ENCODE measurements at places on chromosomes 11 and 22. TPM values are rescaled to one million over a fixed set of nuclear protein-coding genes. Genes with fewer than 3 reads are reported as not detected.

Gene PNPLA5
- total RNA-seq = not detected

Gene SGSM1
- not detected for total RNA-seq

Gene MS4A8
- not detected for total RNA-seq

Gene TEX12
- total RNA-seq = 0.30 TPM

Gene KRTAP5-10
- total RNA-seq = not detected

Gene SLC7A4
- not detected for total RNA-seq

Gene TMEM132A
- total RNA-seq = 163 TPM

Gene HTR3B
- total RNA-seq = not detected

Gene EPS8L2
- 31.3 TPM for total RNA-seq

Gene TMEM218
- 28.2 TPM for total RNA-seq

Gene SSTR3
- not detected for total RNA-seq

Gene RPS6KB2
- total RNA-seq = 34.6 TPM

Gene GPHA2
- not detected for total RNA-seq

Gene ROBO4
- total RNA-seq = 0.46 TPM

Gene STK33
- 4.3 TPM for total RNA-seq

Gene PLAAT4
- 1.3 TPM for total RNA-seq

Gene NAP1L4
- total RNA-seq = 149 TPM

Gene ABCG4
- total RNA-seq = 0.32 TPM

Gene MPEG1
- not detected for total RNA-seq

Gene ANGPTL5
- not detected for total RNA-seq

Gene CYP2D6
- total RNA-seq = 0.30 TPM

Gene RPS6KA4
- total RNA-seq = 24.1 TPM

Gene OR51E1
- under 0.01 TPM for total RNA-seq

Gene CCDC73
- not detected for total RNA-seq

Gene MICALL1
- total RNA-seq = 23.2 TPM

Gene OR52A5
- not detected for total RNA-seq

Gene PLAAT2
- total RNA-seq = not detected

Gene CENPM
- total RNA-seq = 7.6 TPM

Gene LGR4
- 25.2 TPM for total RNA-seq

Gene NAALAD2
- 2.4 TPM for total RNA-seq

Gene MS4A3
- not detected for total RNA-seq

Gene BCO2
- 12.2 TPM for total RNA-seq

Gene CYTH4
- total RNA-seq = 0.14 TPM

Gene FGF3
- total RNA-seq = not detected

Gene BEST1
- 2.8 TPM for total RNA-seq

Gene TBX10
- not detected for total RNA-seq

Gene BIRC3
- total RNA-seq = 9.0 TPM

Gene CREB3L1
- 82.1 TPM for total RNA-seq

Gene ZP1
- 0.60 TPM for total RNA-seq

Measured in smooth muscle cell of the umbilical artery (primary cell).